Hematopoietic multipotent progenitor cell treated with erythropoietin and hydrocortisone succinate and interleukin-3 and kit ligand, for 8 days (in vitro differentiated cells): ENCODE measurements at places on chromosomes 12 and 14.

DNA sequence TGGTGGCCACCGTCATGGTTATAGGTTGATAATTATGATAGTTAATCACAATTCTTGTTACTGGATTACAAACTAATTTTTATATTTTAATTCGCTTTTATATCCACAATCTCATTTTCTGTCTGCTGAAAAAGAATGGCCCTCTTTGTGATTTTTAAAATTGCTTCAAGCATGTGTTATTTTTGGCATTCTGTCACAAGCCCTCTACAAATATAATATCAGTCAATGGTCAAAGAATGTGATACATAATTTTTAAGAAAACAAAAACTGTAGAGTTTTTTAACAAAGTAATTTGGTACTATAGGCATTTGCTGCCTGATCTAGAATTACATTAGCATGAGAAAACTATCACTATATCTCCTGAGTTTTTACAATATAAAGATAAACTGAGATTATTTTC is 352.0 kb upstream of the TMTC1 start:
- no peak for DNase-seq

GRCh38 chr14:80850197-80850814 is 91.2 kb downstream of the CEP128 start:
- peak; percentile 67 for DNase-seq

DNA sequence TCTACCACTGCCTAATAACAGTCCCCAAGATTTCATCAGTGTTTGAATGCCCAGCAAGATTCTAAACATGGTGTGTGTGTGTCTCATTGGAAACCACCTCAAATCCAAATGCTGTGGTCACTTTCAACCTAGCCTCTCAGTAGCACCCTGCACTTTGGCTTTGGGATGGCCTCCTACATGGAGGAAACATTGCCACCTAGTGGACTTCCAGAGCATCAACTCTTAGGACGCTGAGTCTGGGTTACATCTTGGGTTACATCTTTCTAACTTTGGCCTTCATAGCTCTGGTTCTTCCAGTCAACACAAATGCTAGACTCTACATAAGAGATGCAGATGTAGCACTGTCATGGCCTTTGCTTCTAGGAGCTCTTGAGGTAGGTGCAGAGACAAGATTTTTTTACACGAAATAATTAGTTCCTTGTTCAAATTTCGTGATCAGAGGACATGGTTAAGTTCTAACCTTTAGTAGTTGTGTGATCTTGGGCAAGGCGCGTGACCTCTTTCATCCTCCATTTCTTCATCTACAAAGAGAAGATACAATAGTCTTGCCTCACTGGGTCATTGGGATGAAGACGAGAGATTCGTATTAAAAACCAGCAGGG is 113.5 kb upstream of the VASH1 start:
- DNase-seq = peak; percentile 61

GRCh38 chr12:132404435-132404855 is 75.1 kb upstream of the GALNT9 start:
- no peak for DNase-seq

GRCh38 chr14:99982537-99983250 is 82.5 kb upstream of the EVL start:
- DNase-seq = peak; percentile 77

DNA sequence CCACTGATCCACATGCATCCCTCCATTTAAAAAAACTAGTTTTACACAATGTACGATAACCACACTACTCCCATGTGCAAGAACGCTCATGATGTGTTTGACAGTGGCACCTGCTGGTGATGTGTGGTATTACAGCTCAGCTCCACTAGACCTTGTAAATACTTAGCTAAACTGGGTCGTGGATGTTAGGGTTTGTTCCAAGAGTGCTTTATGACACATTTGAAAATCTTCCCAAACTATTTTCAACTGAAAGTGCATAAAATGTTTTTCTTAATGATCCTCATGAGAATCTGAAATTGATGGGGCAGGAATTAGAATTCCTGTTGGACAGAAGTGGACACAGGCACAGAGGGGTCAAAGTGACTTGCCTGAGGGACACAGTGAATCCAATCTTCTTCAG is 99.2 kb downstream of the SCARB1 start:
- peak; percentile 68 for DNase-seq
